ENCODE measurements at places on chromosomes 12 and 14. TPM values are rescaled to one million over a fixed set of nuclear protein-coding genes. Genes with fewer than 3 reads are reported as not detected.

- DNase-seq = no peak
Observed at GRCh38 chr14:65986041-65986440, 500.1 kb upstream of the CCDC196 start.

- no peak for DNase-seq
Observed at GRCh38 chr14:101820283-101820798, 58.8 kb downstream of the PPP2R5C start.

- no peak for DNase-seq
Observed at GRCh38 chr12:118355843-118356242, 16.9 kb downstream of the TAOK3 start.

- DNase-seq = no peak
Observed at GRCh38 chr12:70214972-70215617, 28.1 kb upstream of the CNOT2 start.

- no peak for DNase-seq
Observed at GRCh38 chr12:127548123-127548553, 718.8 kb upstream of the TMEM132C start.

WSCD2 gene
- not detected for total RNA-seq

Data from epithelial cell of proximal tubule (primary cell).